ENCODE measurements at places on chromosomes 6 and 20.

GRCh38 chr6:4531406-4531805 is 244.8 kb upstream of the CDYL start:
- DNase-seq = no peak

GRCh38 chr6:44655412-44656342 is 268.2 kb downstream of the CDC5L start:
- peak; percentile 74 for DNase-seq

DNA sequence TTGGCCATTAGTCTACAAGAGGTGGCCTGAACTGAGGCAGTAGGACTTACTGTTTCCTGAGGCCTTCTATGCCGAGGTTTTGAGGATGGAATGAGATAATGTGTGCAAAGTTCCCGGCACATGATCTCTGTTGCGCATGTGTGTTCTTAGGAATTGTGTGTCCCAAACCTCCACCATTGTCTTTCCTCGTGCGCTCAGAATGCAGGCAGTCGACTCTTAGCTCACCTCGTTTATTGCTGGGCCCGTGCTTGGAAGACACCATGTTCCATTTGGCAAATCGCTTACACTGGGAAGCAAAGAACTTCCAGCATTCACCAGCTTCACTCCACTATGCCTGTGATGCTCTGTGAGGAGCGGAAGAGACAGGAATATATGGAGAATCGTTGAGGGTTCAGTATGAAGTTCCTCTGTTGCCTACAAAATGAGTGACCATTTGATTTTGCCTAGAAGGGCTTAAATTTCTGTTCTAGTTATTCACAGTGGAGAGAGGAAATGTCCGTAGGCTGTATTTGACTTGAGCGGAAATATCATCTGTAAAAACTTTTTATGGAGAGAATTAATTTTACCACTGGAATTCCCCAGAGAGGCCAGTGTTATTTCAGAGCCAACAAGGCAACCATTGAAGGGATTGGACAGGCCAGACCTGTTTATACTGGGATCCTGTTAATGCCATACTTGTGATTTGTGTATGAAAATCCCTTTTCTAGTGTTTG is 75.7 kb upstream of the CLDN20 start:
- DNase-seq = no peak

- DNase-seq = no peak
Observed at GRCh38 chr20:60820918-60821317, 431.1 kb upstream of the CDH4 start.

GRCh38 chr6:138278326-138278725 is 60.0 kb upstream of the PBOV1 start:
- DNase-seq = no peak

DNA sequence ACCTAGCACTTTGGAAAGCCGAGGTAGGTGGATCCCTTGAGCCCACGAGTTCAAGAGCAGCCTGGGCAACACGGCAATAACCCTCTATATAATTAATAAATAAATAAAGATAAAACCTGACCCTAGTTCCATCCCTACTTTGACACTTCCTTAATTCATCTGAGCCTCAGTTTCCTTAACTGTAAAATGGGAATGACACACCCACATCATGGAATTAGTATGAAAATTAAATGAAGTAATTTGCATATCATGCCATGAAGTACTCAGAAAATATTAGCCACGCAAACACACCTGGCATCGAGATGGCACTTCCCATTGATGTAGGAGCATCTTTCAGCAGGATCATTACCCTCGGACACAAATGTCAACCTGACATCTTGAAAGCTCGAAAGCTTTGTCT is 19.1 kb downstream of the ZMYND8 start:
- DNase-seq = no peak

DNA sequence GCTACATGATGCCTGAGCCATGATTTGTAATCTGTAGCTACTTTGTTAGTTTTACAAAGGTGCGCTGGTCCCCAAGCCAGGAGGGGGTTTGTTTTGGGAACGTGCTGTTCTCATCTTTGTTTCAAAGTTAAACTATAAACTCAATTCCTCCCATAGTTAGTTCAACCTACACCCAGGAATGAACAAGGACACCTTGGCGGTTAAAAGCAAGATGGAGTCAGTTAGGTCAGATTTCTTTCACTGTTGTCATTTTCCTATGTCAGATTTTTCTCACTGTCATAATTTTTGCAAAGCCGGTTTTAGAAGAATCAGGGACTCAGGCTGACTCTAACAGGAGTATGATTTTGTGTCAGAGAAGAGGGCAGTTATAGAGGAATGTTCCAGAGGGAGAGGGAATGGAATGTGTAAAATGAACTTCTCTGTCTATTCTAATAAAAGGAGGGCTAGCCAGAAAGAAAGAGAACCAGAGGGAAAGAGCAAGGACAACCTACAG is 2.3 kb upstream of the GMPR start:
- no peak for DNase-seq

GRCh38 chr6:89462503-89462902 is 29.6 kb downstream of the ANKRD6 start:
- no peak for DNase-seq

GRCh38 chr6:136466777-136467176 is 83.4 kb downstream of the MAP7 start:
- DNase-seq = no peak

- no peak for DNase-seq
Observed at GRCh38 chr6:149077208-149077607, 240.3 kb upstream of the TAB2 start.

DNA sequence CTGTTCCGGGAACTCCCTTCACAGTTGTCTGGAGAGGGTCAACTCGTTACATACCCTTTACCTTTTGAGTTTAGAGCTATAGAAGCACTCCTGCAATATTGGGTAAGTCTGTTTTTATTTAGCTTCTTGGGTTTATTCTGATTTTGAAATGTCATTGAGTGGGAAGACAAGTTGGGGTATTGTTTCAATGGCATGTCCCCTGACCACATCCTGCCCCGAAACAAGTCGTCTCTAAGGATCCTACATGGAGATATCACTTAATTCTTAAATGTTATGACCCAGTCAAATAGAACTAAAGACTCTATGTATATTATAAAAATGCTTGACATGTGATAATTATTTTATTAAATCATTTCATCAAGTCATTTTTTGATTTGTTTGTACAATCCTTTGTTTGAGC is 9.6 kb downstream of the MRS2 start:
- no peak for DNase-seq

GRCh38 chr6:41064841-41065240 is 7.3 kb downstream of the OARD1 start:
- no peak for DNase-seq

- DNase-seq = no peak
Observed at GRCh38 chr6:98904096-98904495, 43.6 kb downstream of the FBXL4 start.

- DNase-seq = peak; percentile 32
Observed at GRCh38 chr6:36544228-36544627, 3.1 kb downstream of the STK38 start.

DNA sequence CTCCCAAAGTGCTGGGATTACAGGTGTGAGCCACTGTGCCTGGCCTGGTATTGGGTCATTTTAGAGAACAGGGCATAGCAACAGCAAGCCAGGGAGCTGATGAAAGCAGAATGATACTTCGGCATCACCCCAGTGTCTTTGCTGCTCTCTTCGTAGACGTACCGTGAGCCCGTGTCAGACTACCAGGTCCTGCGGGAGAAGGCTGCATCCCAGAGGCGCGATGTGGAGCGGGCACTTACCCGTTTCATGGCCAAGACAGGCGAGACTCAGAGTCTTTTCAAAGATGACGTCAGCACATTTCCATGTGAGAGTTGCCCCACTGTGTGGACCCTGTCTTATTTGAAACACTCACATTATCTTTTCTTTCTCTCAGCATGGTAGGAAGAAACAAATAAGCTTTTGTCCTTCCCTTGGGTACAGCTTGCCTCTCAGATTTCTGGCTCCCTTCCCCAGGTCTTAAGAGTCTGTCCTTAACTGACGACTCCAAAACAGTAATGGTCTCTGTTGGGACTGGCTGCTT is 15.9 kb downstream of the TAF8 start:
- no peak for DNase-seq

GRCh38 chr20:46111028-46111835 is 6.9 kb upstream of the CD40 start:
- no peak for DNase-seq

DNA sequence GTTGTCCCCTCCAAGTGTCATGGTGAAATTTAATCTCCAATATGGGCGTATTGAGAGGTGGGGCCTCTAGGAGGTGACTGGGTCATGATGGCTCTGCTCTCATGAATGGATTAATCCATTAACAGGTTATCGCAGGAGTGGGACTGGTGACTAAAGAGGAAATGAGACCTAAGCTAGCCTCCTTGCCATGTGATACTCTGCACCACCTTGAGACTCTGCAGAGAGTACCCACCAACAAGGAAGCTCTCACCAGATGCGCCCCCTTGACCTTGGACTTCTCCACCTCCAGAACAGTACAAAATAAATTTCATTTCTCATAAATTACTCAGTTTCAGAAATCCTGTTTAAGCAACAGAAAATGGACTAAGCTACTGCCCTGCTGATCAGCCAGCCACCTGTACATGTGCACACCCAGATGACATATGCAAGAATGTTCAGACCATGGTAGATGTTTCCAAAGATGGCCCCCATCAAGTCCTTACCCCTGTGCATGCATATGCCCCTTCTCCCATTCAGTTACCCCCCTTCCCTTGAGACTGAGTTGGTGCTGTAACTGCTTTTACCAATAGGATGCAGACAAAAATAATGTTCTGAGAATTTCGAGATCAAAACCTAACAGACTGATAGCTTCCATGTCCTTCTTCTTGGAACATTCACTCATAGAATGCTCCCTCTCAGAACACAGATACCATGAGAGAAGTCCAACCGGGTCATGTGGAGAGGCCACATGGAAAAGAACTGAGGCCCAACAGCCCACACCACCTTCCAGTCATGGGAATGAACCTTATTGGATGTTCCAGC is 28.4 kb downstream of the MAP3K5 start:
- no peak for DNase-seq

- DNase-seq = peak; percentile 16
Observed at GRCh38 chr6:122610690-122611455, 668 bp downstream of the PKIB start.

DNA sequence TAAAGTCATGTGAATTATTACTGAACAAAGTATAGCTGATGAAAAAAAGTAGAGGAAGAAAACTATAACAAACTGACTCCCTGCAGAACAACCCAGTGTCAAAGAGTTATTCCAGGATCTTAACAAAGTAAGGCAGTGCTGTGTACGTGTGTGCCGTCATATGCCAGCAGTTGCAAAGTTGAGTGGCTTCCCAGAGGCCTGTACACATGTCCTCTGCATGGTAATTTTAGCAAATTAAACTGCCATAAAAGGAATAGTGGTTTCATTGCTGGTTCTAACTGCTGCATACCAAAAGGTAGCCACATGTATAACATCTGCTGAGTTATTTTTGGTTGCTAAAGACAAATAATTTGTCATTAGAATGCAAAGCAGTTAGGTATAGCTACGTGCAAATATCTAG is 44.8 kb downstream of the RIPOR2 start:
- DNase-seq = no peak

- DNase-seq = no peak
Observed at GRCh38 chr6:29465279-29465678, 8.3 kb downstream of the OR2H1 start.

- no peak for DNase-seq
Observed at GRCh38 chr6:117231466-117231865, 33.9 kb upstream of the VGLL2 start.

DNA sequence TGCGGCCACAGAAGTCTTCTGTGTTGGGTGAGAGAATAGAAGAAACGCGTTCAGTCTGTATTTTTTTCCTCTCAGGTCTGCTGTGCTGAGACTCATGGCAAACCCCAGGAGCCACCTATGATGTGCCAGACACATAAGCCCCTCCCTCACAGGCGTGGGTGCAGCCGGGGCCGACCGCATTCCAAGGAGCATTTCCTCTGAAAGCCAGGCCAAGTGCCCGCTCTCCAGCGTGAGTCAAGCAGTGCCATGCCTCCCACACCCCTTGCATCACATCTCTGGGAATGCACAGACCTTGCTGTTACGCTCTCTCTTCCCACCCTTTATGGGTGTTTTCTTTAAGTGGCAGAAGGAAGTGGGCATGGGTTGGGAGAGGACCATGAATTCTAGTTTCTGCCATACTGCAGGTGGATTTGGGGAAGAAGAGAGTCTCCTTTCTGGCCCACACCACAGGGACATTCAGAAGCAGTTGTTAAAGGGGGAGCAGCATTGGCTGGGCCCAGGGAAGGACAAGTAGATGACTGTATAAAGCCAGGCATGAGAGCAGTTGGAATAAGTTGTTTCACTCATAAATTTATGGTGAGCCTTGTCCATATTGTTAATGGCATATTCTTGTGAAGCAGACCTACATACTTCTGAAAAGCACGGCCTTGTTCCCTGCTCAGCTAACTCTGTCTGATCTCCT is 37.1 kb upstream of the TFAP2A start:
- DNase-seq = no peak

GRCh38 chr6:119259027-119259426 is 90.5 kb downstream of the MAN1A1 start:
- no peak for DNase-seq

GRCh38 chr6:134657751-134658527 is 292.0 kb downstream of the ALDH8A1 start:
- DNase-seq = no peak

- no peak for DNase-seq
Observed at GRCh38 chr6:84796343-84796742, 31.9 kb upstream of the TBX18 start.

Data from activated naive CD4-positive, alpha-beta T cell treated with anti-CD3 and anti-CD28 coated beads, Interleukin-2, amount 50 U/mL, for 16 hours (primary cell).